Hematopoietic multipotent progenitor cell treated with erythropoietin and hydrocortisone succinate and interleukin-3 and kit ligand, for 8 days (in vitro differentiated cells): ENCODE measurements at places on chromosomes 1 and 21.

- peak; percentile 36 for DNase-seq
Observed at GRCh38 chr1:178134061-178134460, 40.2 kb downstream of the RASAL2 start.

DNA sequence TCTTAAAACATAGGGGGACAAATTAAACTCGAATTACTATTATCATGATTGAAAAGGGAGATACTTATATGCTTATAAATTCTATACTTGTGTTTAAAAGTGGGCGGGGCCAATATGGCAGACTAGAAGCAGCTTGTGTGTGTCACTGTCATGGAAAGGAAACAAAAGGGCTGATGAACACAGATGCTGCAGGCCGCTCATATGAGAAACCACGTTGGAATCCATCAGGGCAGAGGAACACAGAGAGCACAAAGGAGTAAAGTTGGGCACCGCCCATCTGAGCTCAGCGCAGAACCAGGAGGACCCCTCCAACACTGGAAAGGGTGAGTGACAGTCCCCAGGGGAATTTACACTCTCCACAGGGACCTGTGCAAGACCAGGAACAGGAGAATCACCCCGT is 107.0 kb downstream of the SLC5A9 start:
- DNase-seq: no peak

DNA sequence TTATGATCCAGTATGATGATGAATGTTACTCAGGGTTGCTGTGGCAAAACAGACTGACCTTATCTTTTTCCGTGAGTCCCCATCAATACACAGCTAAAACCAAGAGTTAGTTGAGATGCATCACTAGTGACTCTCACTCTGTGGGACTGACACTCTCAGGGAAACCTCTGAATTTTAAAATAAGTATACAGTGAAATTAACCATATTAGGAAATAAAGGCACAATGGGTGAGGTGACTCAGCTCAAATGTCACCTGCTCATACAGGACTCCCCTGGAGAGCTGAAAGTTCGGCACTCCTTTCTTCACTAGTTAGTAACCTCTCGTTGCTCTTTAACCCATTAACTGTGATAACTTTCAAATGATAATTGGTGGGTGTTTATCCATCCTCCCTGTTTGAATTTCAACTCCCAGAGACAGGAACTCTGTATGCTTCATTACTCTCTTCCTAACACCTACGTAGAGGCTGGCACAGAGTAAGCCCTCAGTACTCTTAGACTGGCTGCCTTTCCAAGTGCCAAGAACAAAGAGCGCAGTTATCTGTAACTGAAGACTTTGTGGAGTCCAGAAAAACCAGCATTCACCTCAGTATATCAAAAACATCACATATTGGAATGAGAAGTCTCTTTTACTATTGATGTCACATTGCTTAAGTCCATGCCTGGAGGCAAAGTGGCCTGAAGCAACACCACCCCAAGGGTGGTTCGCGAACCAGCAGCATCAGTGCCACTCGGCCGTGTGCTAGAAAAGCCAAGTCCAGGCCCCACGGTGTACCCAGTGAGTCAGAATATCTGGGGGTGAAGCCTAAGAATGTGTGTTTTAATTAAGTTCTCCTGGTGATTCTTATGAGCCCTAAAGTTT is 91.1 kb downstream of the NIBAN1 start:
- DNase-seq: no peak

GRCh38 chr1:80579055-80579454 is 1221.7 kb upstream of the ADGRL2 start:
- DNase-seq: no peak

DNA sequence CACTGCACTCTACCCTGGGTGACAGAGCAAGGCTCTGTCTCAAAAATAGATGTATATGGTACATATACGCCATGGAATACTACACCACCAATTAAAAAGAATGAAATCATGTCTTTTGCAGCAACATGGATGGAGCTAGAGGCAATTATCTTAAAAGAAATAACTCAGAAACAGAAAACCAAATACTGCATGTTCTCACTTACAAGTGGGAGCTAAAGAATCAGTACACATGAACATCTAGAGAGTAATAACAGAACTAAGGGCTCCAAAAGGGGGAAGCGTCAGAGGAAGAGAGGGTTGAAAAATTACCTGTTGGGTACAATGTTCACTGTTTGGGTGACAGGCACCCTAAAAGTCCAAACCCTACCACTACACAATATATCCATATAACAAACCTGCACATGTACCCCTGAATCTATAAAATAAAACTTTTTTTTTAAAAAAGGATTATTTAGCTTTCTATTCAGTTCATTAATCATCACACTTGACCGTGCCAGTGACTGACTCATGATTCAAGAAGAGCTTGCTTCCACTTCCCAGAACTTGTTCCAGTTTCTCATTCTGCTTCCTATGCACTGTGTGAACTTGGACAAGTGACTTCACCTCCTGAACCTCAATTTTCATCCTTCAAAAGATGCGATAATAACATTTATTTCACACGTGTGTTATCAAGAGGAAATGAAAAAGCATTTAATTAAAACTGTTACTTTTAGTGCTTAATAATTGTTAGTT is 109.6 kb downstream of the PLPP3 start:
- DNase-seq: no peak

DNA sequence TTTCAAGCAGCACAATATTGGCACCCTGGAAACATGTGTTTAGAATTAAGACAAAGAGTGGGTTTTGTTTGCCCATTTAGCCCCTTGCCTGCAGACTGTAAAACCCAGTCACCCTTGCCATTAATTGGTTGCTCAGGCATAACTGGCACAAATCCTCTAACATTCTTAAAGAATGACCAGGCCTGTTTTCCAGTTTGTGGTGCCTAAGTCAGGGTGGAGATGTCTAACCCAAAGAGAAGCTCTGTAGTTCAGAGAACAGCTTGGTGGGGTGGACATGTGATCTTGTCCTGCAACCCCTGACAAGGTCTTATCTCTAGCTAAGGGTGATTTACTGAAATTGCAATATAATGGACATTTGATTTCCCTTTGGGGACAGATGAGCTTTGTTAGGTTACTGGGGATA is 8.8 kb upstream of the ANGPTL7 start:
- no peak for DNase-seq

DNA sequence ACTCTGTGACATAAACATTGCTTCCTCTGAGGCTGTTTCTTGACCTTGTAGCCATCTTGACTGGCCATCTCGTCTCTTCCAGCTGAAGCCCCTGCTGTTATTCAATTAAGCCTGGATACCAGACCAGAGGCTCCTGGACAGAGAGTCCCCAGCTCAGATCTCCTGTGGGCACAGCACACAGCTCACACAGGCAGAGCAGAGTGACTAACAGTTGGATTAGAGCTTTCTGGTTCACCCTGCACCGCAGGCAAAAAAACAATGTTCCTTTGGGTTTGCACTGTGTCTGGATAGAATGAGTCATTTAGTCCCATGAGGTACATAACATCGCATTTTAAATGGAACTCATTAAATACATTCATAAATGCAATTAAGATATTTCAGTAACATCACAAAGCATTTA is 33.4 kb upstream of the USH2A start:
- DNase-seq: no peak

- DNase-seq: no peak
Observed at GRCh38 chr1:156386949-156387869, 18.2 kb downstream of the RHBG start.

- DNase-seq: no peak
Observed at GRCh38 chr1:227411066-227411465, 92.8 kb upstream of the CDC42BPA start.

- no peak for DNase-seq
Observed at GRCh38 chr1:15243275-15244043, 3.6 kb upstream of the FHAD1 start.

GRCh38 chr1:116453906-116454305 is 80.9 kb downstream of the ATP1A1 start:
- DNase-seq: no peak

DNA sequence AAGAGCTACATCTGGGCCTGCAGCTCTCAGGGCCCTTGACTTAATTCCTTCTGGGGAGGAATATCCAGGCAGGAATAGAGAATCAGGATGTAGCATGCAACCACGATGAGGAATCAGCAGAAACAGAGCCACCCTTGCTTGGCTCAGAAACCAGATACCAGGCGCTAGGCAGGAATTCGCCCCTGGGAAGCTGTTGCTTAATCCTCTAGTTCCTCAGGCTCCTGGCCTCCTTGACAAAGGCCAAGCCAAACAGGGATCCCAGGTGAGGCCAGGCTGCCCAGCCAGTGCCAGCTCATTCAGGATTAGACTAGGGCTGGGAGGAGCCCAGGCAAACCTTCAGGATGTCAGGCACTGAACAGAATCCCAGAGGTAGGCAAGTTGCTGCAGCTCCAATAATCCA is 48.2 kb upstream of the IRF2BP2 start:
- DNase-seq: no peak

GRCh38 chr1:30901798-30902581 is 6.6 kb downstream of the SDC3 start:
- no peak for DNase-seq

GRCh38 chr1:215631040-215631439 is 63.9 kb downstream of the KCTD3 start:
- DNase-seq: no peak

DNA sequence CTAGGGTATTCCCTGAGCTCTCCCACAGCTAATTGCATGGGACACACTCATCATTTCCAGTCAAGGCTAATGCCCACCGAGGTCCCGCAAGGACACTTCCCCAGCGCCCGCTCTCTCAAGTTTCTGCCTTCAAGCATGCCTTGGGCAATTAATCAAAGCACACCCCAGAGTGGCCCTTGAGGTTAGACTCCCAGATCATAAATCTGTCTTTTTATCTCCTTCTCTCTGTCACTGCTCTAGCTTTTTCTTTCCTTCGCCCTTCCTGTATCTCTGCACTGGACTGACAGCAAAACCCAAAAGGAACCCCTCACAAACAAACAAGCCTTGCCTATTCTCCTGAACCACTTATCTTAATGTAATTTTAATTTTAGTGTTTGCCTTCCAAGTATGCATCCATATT is 7.9 kb upstream of the EXOSC10 start:
- DNase-seq: no peak

- no peak for DNase-seq
Observed at GRCh38 chr1:241605146-241605805, 34.9 kb downstream of the CHML start.

GRCh38 chr1:247111259-247111699 is 7.1 kb upstream of the ZNF669 start:
- no peak for DNase-seq

GRCh38 chr1:21048462-21048861 is 128.2 kb downstream of the EIF4G3 start:
- no peak for DNase-seq

DNA sequence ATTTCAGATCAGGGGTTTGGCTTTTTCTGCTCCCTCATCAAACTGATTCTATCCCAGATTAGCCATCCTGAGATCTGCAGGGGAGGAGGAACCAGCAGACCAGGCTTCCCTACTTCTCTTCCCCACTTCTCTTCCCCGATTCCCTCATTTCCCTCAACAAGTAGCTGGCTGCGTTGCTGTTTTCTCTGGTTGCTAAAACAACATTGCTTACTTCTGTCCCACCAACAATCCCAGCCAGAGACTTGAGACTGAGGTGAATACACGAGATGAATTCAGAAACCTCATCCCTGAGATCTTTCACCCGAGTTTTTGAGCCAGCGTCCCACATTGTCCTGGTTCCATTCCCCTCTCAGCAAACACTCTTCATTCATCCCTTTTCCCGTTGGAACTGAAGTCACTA is 22.4 kb downstream of the DYRK3 start:
- DNase-seq: no peak

DNA sequence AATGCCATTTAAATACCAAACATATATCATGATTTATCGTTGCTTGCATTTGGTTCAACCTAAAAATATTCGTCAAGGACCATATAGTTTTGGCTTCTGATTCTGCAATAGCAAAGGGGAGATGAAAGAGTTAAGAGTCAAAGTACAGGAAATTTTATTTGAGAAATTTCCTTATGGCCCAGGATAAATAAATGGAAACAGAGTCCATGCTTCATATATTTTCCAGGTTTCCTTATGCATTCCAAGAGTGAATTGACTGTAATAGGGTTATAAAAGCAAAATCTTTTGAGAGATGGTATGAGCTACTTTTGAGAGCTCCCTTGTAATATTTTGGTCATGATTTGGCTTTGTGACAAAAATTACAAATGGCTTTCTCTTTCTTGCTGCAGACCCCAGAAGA is 140.1 kb downstream of the HMCN1 start:
- DNase-seq: no peak

GRCh38 chr1:93635614-93636543 is 45.8 kb downstream of the BCAR3 start:
- no peak for DNase-seq

GRCh38 chr1:164311377-164311776 is 247.6 kb upstream of the PBX1 start:
- no peak for DNase-seq

- no peak for DNase-seq
Observed at GRCh38 chr1:165703648-165704047, 5.3 kb upstream of the ALDH9A1 start.

- DNase-seq: no peak
Observed at GRCh38 chr1:211172657-211173056, 38.7 kb upstream of the KCNH1 start.

GRCh38 chr1:2198571-2198970 is 4.0 kb upstream of the FAAP20 start:
- no peak for DNase-seq

DNA sequence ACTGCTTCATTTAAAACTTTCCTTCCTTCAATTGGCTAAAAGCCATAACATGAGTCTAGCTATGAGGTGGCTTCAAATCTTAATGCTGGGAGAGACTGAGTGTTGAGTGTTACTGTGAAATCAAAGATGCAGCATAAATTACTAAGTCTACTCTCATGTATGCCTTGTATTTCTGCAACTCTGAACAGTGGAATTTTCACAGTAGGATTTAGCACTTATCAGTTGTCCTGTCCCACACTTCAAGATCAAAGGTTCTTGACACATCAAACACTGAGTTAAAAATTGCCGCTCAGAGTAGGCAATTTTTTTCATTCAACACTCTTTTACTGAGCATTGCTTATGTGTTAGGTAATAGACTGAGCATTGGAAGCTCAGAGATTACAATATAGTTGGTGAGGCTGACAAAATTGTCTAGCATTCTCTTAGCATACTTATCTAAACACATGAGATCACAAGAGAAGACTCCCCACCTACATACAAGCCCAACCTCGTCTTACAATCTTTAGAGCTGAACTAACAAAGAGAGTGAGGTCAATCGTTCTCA is 56.4 kb upstream of the ADORA3 start:
- no peak for DNase-seq

DNA sequence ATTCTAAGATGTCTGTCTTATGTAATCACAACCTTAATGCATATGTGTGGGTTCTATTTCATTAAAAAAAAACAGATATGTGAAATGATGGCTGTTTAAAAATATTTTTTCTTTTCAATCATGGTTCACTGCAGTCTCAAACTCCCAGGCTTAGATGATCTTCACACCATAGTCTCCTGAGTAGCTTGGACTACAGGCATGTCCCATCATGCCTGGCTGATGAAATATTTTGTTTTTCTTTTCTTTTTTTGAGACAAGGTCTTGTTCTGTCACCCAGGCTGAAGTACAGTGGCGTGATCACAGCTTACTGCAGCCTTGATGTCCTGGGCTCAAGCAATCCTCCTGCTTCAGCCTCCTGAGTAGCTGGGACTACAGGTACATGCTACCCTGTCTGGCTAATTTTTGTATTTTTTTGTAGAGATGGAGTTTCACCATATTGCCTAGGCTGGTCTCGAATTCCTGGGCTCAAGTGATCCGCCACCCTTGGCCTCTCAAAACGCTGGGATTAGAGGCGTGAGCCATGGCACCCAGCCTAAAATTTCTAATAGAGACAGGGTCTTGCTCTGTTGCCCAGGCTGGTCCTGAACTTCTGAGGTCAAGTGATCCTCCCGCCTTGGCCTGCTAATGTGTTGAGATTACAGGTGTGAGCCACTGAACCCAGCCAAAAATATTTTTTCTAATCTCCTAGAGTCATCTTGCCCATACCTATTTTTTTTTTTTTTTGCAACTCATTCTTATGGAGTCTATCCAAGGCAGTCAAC is 67.6 kb downstream of the GIPC2 start:
- DNase-seq: no peak
